ENCODE measurements at places on chromosomes 6 and 20.

DNA sequence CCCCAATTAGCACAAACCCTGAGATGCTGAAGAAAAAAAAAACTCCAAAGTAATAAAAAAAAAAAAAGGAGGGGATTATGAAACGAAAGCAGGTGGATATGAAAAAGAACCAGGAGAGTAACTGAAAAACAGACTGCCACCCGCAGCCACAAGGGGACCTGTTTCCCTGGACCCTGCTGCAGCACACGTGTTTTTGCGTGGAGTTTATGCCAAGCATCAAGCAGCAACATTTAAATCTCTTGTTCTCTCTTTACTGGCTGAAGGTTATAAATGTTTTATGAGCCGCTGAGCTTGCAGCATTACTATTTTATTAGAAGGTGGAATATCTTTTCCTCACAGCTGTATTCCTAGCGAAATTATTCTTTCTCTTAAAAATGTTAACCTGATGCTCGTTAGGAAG, 131.6 kb upstream of the OLIG3 start:
- DNase-seq = no peak

DNA sequence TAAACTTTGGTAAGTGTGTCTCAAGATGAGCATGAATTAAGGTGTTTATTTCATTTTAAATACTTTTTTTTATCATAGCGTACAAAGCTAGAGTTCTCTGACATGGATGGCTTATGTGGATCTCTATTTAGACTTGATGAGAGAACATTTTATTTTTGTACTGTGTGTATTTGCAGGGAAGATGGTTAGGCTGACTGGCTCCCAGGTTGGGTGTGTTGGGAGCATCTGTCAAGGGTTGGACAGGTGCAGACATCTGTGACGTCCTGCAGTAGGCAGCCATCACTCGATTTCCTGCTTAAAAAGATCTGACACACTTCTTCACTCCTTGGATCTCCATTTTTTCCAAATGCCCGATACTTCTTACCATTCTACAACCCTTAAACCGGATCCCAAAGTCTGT, 221.9 kb upstream of the QKI start:
- no peak for DNase-seq

GRCh38 chr6:45555981-45556771, 178.4 kb upstream of the SUPT3H start:
- no peak for DNase-seq

DNA sequence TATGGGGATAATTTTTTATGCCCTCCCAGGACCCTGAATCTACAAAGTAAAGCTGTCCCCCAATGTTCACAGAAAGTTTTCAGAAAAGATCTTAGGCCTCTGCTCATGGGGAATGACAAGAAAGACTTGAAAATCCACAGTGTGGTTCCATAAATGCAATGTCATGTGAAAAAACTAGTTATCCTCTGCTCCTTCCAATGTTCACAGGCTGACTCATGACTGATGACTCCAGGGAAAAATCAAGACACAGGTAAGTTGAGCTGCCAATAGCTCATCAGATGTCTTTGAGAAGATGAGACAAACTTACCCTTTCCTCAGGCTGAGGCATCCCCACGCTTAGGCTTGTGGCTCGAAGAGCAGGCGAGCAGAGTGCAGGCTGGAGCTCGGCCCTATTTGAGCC, 14.8 kb upstream of the BCLAF1 start:
- DNase-seq = no peak

DNA sequence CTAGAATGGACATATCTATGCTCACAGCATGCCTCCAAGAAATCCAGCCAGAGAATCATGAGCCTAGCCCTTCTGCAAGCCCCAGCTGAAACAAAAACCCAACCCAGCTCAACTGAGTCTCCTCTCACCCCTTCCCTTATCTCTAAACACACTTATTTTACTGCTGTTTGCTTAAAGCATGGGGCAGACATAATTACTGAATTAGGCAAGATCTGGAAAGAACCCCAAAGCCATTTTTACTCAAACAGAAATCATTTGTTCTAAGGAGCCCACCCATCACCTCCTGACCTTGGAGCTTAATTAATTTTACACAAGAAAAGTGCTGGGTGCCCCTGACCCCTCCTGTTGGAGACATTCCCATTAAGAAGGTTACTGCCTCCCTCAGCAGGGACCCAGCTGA, 291.6 kb downstream of the MAFB start:
- DNase-seq = no peak

DNA sequence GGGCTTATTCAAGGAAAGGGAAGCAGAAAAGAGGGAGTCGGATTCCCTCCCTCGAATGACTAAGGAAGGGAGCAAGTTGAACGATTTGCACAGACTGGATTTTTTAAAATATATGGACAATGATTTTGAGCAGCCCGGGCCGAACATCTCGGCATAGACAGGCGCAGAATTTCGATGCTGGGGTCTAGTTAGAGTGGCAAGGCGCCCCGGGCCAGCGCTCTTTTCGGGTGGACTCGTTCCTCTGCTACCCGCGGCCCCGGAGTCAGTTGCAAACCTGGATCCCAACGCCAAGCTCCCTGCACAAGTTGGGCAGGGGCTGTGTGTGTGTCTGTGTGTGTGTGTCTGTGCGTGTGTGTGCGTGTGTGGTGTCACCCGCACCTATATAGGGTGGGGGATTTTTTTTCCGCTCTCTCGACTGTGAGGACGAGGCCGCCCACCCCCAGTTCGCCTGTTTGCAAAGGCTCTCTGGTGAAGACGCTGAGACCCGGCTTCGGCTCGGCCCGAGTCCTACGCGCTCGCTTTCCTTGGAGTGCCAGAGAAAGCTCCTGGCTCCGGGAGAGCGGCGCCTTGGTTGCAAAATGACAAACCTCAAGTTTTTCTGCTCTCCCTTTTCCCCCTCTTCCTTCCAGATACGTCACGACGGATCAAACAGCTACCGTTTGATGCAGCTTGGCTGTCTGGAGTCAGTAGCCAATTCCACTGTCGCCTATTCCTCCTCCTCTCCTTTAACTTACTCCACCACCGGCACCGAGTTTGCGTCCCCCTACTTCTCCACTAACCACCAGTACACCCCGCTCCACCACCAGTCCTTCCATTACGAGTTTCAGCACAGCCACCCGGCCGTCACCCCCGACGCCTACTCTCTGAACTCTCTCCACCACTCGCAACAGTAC, 1.4 kb downstream of the TFAP2D start:
- no peak for DNase-seq

GRCh38 chr6:33740204-33740608, 6.5 kb downstream of the IP6K3 start:
- DNase-seq = no peak

DNA sequence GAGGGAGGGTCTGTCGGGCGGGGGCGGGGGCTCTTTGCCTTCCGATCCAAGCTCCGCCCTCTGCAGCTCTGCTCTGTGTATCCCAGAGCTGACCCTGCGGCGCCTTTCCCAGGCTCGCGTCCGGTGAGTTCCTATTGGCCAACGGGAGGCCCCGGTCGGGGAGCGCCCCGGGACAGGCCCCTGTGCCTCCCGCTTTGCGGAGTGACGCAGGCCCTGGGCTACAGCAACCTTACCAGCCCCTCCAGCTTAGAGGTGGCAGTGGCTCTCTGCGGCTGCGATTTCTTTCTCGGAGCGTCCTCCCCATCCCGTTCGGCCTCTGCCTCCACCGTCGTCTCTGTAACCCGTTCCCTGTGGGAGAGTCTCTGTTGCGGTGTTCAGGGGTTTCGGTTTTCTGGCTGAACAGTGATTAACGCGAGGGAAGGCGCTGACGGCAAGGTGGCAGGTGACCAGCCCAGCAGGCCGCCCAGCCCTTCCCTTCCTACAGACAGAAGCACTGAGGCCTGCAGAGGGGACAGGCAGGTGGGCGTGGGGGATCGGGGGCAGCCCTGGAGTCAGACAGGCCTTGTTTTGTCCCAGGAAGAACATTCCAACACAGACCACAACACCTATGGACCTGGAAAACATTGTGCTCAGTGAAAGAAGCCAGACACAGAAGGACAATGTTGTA, 18.1 kb upstream of the CEBPB start:
- peak; percentile 7 for DNase-seq

- DNase-seq = no peak
Observed at GRCh38 chr6:107491760-107492660, 2.1 kb downstream of the SOBP start.

DNA sequence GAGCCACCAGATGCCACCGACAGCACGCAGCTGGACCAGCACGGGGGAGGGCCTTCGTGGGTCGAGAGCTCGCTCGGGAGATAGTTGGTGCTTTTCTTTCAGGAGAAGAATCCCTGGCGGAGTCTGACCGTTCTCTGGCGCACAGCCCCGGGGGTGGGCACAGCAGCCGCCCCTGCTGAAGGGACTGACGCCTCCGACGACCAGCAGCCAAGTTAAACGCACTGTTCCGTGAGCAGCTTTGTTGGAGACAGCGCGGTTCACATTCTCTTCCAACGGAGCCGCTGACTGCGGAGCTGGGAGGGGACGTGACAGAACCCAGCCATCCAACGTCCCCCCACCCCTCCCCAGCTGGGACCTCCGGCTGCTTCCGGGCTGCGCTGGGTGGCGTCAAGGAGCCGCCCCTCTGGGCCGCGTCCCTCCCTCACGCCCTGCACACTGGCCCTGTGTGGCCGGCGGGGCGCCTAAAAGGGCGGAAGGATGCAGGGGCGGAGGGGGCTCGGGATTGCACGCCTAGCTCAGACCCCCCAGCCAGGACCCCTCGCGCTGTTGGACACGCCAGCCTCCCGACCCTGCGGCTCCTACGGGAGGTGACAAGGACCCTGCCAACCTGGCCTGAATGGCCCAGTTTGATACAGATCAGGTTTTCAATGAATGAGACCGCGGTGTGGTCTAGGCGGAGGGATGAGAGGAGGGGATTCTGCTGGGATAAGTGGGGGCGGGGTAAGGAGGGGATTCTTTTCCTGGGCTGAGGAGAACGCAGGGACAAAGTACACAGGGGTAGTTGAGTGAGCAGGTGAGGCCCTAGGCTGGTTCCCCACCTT, 36.4 kb upstream of the KHDC1 start:
- DNase-seq = no peak

DNA sequence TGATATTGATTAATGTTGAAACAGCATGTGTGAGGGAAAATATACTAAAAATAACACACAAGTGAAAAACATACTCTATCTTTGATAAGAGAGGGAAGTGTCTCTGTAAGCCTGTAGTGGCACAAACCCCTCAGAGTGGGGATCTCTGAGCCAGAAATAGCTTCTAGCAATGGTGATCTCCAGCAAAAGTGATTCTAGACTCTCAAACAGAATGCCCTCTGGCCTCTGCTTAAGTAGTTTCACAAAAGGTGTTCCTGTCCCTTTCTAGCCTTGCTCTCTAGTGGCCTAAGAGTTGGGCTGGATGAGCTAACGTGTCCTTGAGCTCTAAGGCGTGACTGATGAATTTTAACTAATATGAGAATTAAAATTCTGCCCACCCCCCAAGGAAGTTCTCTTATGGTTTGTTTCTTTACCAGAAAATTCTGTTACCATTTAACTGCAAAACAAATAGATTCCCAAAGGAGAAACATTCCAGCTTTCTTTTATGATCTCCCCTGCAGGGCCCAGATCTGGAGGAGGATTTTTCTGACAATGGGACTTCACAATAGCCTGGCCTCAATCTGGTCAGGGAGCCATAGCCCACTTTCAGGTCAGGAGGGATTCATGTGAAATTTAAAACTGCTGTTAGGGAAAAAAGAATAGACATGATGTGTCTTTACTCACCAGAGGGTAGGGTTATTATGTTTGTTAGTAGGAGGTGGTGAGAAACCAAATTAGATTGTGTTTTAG, 182.5 kb upstream of the LAMP5 start:
- DNase-seq = no peak

- DNase-seq = no peak
Observed at GRCh38 chr6:107740496-107741190, 83.5 kb downstream of the SCML4 start.

DNA sequence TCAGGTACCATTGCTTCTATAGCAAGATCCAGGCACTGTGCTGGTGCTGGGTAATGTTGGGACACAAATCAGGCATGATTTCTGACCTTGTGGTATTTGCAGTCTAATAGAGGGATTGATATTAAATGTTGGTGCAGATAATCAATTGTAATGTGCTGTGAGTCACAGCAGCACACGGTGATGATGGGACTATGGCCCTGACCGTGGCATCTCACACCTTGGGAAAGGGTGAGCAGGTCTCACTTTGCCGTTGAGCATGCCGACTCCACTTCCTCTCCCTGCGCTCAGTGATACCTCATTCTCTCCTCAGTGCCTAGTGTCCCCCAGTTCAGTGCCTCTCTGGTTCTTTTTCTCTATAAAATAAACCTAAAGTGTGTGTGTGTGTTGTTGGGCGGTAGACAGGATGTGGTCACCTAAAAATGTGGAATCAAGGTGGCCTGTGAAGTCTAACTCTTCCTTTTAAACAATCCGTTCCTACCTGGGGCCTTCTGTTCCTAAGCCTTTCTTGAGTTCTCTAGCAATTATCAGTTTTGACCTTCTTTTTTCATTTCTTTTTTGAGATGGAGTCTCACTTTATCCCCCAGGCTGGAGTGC, 188.5 kb downstream of the REV3L start:
- no peak for DNase-seq

DNA sequence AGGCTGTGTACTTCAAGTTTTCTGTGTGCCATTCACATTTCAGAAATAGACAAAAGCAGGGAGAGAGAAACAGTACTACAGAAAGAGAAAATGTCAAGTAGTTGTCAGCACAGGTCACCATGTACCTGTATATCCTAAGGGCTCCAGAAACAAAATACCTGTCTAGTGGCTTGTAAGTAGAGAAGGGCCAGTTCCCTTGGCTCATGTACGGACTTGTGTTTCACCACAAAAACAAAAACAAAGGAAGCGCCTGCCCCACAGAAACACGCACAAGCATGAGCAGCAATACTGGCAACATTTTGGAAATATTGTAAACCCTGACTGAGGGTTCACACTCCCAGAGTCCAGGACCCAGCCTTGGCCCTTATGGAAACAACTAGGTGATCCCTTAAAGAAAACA, 44.3 kb downstream of the CNKSR3 start:
- no peak for DNase-seq

DNA sequence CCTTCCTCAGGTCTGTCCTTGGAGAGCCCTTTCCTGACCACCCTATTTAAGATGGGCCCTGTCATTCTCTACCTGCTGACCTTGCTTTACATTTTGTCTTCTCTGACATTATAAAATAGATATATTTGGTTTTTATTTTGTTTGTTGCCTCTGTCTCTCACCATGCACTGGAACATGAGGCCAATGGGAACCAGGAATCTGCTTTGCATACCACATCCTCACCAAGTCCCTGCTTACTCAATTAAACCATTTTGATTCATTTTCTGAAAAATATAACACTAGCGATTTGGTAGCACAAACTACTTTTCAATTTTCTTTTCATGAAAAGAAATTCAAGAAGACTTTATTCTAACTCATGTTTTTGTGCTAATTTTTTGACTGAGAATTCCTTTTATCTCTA, 32.8 kb upstream of the POPDC3 start:
- no peak for DNase-seq

DNA sequence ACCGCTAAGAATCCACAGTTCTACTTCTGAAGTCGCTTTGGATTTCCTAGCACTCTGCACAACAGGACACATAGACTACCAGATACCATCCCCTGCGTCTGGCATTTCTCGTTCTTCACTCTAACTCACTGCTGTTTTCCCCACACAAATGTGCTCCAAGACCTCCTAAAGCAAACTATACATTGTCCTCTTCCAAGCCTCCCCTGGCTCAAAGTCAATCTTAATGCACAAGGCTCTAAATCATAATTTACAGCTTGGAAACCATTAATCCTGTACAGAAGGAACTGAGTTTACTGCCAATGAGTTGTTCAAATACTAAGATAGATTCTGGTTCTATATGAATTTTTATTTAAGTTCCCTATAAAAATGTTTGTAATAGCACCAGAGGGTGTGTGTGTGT, 128.5 kb downstream of the HIVEP2 start:
- no peak for DNase-seq

- DNase-seq = no peak
Observed at GRCh38 chr6:54473328-54473727, 165.1 kb downstream of the TINAG start.

GRCh38 chr6:11207199-11207968, 25.1 kb downstream of the NEDD9 start:
- DNase-seq = no peak

Data from NCI-H2081 (cell line).